Kidney tubule cell (primary cell): ENCODE measurements at places on chromosomes 11 and 22.

DNA sequence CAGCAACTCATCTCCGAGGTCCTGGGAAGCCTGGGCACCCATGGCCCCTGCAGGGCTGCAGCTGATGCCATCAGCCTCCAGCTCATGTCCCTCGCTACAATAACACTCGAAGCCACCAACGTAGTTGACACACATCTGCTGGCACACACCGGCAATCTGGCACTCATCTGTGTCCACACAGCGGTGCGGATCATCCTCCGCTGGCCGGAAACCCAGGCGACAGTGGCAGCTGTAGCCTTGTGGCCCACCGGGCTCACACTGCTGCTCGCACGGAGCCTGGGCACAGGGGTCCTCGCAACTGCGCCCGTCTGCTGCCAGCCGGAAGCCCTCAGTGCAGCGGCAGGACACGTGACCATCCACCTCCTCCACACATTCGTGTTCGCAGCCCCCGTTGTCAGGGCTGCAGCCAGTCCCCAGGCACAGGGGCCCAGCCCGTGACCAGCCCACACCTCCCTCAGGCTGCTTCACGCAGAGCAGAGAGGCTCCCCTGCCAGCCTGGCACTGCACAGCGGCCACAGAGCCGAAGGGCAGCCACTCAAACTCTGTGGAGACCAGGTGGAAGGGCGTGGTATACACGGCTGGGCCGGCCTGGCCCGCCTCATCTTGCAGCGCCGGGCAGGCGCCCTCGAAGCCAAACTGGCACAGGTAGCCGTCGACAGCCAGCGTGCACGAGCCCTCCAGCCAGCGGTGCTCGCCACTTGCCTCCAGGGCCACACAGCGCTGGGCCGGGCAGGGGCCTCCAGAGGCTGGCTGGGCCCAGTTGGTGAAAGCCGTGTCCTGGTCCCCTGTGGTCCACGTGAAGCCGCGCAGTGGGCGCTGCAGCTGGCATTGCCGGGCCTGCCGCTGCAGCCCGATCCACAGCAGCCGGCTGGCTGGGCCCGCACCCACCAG, 678 bp downstream of the CD248 start:
- no peak for DNase-seq

DNA sequence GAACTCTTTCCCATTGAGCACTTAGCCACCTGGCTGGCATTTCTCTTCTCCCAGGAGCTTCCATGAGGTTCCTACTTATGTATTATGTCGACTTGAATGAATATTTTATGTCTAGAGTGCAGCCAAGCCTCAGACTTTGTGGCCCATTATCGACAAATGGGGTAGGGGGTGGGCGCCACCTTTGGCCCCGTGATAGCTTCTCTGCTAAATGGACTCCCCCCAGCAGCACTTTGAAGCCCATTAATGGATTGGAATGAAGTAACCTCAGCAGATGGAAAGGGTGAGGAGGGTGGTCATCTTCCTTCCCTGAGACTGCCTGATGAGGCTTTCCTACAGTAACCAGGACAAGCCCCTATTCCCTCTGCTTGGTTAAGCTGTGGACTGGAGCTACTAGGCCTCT, 5.9 kb downstream of the MARK2 start:
- no peak for DNase-seq

GRCh38 chr11:108672786-108673185, 7.9 kb downstream of the DDX10 start:
- no peak for DNase-seq

DNA sequence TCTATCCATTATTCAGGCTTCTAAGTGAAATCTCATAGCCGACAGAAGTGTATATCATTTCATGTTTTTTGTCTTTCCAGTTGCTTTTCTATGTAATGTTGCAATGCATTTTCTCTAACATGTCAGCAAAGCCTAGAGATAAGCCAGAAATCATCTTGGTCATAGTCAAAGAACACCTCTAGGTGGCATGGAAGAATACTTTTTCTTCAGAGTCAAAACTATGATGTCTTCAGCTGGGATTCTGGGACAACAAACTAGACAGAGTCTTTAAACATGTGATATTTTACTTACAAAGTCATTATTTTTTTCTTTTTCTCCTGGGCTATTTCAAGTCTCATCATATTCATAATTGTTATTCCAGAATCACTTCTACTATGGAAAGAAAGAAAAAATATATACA, 4.4 kb downstream of the GAS2 start:
- peak; percentile 26 for DNase-seq

- no peak for DNase-seq
Observed at GRCh38 chr11:108734283-108734682, 69.4 kb downstream of the DDX10 start.

- no peak for DNase-seq
Observed at GRCh38 chr22:40415531-40416266, 45.3 kb downstream of the SGSM3 start.

GRCh38 chr11:33480626-33481025, 220.0 kb downstream of the C11orf91 start:
- no peak for DNase-seq

GRCh38 chr11:85123752-85124231, 503.4 kb downstream of the DLG2 start:
- DNase-seq: peak; percentile 43

DNA sequence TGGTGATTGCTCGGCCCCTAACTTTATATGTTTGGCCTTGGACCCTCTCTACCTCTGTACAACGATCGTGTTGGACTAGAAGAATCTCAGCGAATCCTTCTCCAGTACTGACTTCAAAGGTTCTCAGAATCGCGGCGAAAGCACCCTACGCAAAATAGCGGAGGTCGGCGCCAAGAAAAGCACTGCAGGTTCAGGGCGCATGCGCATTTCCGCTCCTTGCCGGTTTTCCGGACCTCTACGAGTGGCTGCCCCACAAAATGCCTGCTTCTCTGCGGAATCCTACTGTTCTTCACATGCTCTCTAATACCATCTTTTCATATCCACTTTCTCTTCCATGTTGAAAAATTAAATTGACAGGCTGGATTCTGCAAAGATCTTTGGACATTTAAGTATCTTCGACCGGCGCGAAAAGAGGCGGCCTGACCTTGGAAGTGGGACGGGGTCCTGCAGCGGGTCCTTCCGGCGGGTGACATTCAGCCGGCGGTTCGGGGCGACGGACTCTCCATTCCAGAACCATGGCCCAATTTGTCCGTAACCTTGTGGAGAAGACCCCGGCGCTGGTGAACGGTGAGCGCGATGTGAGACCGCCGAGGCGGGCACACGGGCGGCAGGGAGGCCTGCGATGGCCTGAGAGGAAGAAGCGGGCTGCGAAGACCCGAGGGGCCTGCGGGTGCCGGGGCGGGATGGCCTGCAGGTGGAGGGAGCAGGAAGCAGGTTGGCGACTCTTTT, at the start of gene ATP5MG:
Gene ATP5MG, plus strand, starts transcription at position 456 of the 729 bp plus-strand sequence. Its CDS starts 60 bp downstream, at position 516.
- DNase-seq: peak; percentile 90

GRCh38 chr11:20066013-20066782, 94.1 kb downstream of the DBX1 start:
- no peak for DNase-seq

DNA sequence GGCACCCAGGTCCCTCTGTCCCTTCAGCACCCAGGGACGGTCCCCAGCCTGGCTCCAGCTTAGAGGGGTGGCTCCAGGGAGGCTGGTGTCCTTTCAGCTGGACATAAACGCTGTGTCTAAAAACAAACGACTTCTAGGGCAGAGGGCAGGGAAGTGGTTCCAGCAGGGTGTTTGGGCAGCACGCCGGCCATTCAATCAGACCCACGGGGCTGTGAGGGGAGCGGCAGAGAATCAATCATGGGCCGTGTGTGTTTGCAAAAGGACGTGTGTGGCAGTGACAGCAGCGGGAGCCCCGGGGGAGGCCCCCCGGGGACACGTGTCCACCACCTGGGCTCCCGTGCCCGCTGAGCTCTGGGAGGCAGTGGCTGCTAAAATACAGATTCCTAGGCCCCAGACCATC, 127.7 kb downstream of the MN1 start:
- no peak for DNase-seq
